SK-MEL-5 (cell line): ENCODE measurements at places on chromosomes 16 and 17. TPM values are rescaled to one million over a fixed set of nuclear protein-coding genes. Genes with fewer than 3 reads are reported as not detected.

PHAF1 gene
- total RNA-seq: 17.1 and 18.8 TPM in 2 replicates

INCA1 gene
- 0.16 and 0.24 TPM in 2 replicates for total RNA-seq

GRCh38 chr17:44308320-44308818, at the start of gene RUNDC3A:
Gene RUNDC3A, plus strand, starts transcription at chr17:44308601. Its CDS starts 232 bp downstream, at chr17:44308833.
- peak; percentile 77 for DNase-seq

- DNase-seq: peak; percentile 94
Measured at GRCh38 chr17:62995377-62995885, 29.4 kb downstream of the TANC2 start.

- no peak for DNase-seq
Measured at GRCh38 chr17:14776791-14777190, 475.9 kb downstream of the HS3ST3B1 start.

- DNase-seq: peak; percentile 63
Measured at GRCh38 chr17:1487939-1488825, 4.3 kb downstream of the MYO1C start.

GRCh38 chr16:20409398-20410120, at the start of gene ACSM5:
Gene ACSM5, plus strand, starts transcription at chr16:20409534. Its CDS starts 1,951 bp downstream, at chr16:20411485.
- no peak for DNase-seq

GRCh38 chr17:8141045-8141444, 11.2 kb downstream of the PER1 start:
- no peak for DNase-seq

GRCh38 chr17:41153856-41154255, 4.2 kb upstream of the KRTAP4-5 start:
- no peak for DNase-seq

- peak; percentile 92 for DNase-seq
Measured at GRCh38 chr17:75633486-75634375, 497 bp downstream of the SMIM5 start.

- DNase-seq: no peak
Measured at GRCh38 chr17:34319039-34319483, at the start of gene CCL8. Gene CCL8, plus strand, starts transcription at chr17:34319435. Its CDS starts 67 bp downstream, at chr17:34319502.

DNA sequence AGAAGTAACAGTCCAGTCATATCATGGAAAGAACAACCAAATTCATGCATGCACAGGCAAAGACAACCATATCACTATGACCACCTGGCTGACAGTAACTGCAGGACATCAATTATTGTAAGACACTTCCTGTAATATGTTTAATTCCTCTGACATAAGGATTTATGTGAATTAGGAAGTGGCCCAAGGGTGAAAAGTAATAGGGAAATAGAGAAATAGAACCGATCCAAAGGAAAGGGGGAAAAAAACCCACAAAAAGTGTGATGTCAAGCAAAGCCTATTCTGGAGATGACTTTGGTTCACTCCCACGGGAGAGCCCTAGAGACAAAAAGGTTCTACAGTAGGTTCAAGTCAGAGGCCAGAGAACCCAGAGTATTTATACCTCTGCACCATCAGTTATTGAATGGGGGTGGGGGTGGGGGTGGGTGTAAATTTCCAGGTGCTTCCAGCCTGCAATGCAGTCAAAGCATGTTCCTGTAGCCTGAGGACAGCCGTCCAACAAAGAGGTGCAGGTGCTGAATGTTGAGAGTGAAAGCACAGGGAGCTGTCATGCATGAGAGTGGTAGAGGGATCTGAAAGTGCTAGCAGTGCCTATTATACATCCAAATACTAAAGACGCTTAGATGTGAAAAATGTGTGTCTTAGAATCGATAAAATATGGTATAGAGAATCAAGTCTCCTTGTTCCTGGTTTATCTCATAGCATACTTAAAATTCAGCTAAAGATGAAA, 95.6 kb upstream of the HLF start:
- no peak for DNase-seq

DNA sequence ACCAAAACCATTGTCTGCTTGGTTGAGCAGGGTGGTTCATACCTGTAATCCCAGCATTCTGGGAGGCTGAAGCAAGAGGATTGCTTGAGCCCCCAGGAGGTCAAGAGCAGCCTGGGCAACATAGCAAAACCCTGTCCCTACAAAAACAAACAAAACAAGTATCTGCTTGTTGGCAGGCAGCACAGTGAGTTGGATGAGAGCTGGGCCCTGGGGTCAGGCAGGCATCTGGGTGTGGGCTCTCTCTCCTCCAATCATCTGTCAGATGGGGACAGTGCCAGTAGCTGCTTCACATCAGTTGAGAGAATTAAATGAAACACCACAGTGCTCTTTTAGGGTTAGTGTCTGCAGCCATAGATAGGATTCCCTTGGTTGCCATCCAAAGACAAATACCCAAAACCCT, 5.8 kb downstream of the ARMC7 start:
- no peak for DNase-seq

DNA sequence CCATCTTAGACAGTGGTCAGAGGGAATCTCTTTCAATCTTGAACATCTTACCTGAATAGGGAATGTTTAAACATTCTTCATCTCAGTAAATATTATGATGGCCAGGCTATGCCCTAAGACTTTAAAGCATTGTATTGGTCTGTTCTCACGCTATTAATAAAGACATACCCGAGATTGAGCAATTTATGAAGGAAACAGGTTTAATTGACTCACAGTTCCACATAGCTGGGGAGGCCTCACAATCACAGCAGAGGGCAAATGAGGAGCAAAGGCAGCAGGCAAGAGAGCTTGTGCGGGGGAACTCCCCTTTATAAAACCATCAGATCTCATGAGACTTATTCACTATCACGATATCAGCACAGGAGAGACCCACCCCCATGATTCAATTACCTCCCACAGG, 55.3 kb upstream of the SOX9 start:
- no peak for DNase-seq

DNA sequence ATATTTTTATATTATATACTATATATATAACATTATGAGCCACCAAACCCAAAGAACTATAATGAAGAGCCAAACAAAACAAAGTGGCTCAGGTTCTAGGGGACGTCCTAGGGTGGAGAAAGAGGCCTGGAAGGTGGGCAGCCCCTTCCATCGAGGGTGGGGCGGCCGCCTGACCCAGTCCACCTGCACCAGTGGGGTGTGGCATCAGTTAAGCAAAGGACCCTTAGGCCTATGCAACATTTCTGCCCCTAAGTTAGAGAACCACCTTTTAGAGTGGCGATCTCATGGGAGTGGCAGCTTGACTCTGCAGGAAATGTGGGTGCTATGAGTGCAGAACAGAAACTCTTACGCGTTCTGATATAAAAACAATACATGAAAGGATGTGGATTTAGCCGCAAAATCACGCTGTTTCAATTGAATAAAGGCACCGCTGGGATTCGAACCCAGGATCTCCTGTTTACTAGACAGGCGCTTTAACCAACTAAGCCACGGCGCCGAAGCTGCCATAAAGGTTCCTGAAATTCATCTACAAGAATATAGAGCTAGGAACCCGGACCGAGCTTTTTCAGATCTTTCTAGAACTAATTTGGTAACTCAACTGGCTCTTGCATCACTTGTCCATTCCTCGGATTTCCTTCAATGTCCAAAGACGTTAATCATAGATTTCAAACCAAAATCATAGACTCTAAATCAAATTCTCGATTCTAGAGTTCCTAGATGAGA, 15.6 kb upstream of the AURKB start:
- DNase-seq: peak; percentile 91
